Cerebellar cortex (tissue), 1 donor: ENCODE measurements at places on chromosomes 6 and 20.

- DNase-seq, result no peak
These were observed 163.2 kb upstream of the OLIG3 start for GRCh38 chr6:137657351-137657911.

GRCh38 chr6:75791881-75792280 is 42.8 kb downstream of the MYO6 start:
- no peak for DNase-seq

DNA sequence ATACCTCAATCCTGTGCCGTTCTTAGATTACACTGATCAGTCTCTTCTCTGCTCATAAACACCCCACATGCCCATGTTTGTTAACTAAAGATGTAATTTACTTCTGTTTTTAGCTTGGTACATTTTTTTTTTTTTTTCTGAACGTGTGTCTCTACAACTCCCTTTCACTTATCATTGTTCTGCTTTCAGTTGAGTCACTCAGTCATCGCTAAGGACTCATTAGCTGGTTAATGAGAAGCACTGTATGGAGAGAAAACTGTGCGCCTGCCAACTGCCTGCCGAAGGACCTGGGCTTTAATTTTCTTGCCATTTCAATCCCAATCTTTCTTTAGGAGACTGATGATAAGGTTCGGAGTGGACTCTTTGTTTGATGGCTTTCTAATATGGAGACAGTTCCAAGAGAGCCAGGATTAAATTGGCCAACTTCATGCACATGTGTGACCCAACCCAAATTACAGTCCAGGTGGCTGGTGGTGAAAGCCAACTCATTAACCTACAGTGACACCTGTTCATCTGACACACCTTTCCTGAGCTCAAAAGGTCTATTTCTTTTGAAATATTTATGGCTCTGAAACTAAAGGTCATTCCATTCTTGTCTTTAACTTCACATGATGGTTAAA is 334.1 kb downstream of the BCKDHB start:
- peak; percentile 26 for DNase-seq

DNA sequence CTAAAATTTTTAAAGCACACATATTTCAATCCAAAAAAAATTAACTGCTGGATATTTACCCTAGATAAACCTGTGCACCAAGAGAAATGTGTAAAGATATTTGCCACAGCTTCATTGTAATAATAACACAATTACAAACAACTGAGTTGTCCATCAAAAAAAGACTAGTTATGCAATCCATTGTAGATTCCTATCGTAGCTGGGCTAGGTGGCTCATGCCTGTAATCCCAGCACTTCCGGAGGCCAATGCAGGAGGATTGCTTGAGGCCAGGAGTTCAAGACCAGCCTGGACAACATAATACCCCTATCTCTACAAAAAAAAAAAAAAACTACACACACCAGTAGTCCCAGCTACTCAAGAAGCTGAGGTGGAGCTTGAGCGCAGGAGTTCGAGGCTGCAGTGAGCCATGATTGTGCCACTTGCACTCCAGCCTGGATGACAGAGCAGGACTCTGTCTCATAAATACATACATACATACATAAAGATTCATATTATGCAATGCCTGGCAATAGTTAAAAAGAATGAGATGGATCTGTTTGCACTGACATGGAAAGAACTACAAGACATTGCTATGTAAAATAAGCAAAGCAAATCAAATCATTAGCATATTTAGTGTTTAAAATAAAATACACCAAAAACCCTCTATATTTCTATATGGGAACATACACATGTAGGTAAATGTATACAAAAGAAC is 56.5 kb upstream of the CCDC28A start:
- no peak for DNase-seq

DNA sequence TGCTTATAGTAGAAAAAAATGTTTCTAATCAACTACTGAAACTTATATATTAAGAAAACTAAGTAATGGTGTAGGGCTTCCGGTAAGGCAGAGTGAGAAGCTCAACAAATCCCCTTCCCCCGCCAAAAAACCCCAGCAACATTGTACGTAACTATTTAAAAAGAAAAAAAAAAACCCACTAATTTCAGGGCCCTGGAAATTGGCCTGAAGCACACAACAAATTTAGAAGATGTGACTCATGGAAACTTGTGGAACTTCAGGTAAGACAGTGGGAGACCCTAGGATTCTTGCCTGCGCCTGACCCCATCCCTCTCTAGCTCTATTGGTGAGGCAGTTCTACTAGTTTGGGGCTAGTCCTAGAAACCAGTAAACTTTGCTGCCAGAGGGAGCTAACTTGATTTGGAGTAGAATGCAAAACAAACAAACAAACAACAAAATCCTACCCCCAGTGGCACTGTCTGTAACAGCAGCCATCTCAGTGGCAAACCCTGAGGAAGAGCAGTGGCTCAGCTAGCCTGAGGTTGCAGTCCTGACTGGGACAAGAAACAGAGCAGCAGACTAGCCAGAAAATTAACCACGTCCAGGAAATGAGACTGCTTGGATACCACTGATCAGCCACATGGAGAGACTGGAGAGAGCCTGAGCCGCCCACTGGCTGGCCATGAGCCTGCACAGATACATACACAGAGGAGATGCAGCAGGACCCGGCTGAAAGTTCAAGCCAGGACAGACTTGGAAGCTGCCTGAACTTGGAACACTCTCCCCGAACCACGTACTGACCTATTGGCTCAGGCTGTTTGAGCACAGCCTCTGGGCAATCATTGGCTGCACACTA is 135.1 kb downstream of the TBXT start:
- peak; percentile 29 for DNase-seq

DNA sequence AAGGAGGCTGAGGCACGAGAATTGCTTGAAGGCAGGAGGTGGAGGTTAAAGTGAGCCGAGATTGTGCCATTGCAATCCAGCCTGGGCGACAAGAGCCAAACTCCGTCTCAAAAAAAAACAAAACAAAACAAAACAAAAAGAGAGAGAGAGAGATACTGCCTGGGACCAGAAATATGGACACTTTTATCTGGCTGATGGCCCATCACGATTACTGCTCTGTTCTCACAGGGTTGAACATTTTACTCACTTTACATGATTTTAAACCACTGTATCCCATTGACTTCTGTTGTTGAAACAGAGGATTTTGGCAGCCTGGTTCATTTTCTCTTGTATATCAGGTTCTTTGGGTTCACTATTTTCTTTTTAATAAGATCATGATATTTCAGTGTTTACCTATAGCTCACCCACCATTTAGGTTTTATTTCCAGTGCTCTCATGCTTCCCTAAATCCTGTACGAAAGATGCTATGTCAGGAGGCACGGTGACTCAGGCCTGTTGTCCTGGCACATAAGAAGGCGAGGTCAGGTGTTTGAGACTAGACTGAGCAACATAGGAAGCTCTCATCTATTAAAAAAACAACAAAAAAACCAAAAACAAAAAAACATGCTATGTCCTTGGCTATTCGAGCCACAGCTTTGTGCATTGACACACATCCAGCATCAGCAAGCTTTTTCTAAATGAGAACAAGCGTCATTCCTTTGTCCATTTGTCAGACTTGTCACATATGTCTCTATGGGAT is 34.5 kb upstream of the RREB1 start:
- no peak for DNase-seq

GRCh38 chr6:83885984-83886383 is 26.5 kb downstream of the CYB5R4 start:
- DNase-seq, result no peak

- DNase-seq, result no peak
These were observed 15.1 kb upstream of the SIRPG start for GRCh38 chr20:1672728-1673127.

DNA sequence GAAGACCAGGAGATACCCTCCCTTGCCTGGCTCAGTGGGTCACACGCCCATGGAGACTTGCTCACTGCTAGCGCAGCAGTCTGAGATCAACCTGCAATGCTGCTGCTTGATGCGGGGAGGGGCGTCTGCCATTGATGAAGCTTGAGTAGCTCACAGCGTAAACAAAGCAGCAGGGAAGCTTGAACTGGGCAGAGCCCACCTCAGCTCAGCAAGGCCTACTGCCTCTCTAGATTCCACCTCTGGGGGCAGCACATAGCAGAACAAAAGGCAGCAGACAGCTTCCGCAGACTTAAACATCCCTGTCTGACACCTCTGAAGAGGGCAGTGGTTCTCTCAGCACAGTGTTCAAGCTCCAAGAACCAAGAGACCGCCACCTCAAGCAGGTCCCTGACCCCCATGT is 271.3 kb downstream of the ESR1 start:
- no peak for DNase-seq

DNA sequence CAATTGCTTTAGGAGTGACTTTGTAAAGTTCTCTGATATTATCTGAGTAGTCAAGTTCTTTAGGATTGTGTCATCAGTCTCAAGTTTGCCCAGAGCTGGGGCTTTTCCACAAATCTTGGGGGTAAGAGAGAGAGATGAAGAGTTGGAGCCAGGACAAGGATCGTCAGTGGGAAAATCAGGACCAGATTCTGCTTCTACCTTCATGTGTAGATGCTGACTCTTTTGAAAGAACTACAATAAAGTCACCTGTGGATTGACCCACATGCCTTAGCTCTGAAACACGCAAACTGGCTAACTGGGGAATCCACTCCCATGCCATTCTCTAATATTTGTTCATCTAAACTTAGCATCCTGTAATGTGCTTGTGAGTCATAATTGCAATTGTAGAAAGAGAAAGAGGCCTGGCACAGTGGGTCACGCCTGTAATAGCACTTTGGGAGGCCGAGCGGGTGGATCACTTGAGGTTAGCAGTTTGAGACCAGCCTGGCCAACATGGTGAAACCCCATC is 15.6 kb upstream of the BICRAL start:
- DNase-seq, result no peak

- DNase-seq, result no peak
These were observed 70.6 kb downstream of the OLIG3 start for GRCh38 chr6:137423451-137424168.

DNA sequence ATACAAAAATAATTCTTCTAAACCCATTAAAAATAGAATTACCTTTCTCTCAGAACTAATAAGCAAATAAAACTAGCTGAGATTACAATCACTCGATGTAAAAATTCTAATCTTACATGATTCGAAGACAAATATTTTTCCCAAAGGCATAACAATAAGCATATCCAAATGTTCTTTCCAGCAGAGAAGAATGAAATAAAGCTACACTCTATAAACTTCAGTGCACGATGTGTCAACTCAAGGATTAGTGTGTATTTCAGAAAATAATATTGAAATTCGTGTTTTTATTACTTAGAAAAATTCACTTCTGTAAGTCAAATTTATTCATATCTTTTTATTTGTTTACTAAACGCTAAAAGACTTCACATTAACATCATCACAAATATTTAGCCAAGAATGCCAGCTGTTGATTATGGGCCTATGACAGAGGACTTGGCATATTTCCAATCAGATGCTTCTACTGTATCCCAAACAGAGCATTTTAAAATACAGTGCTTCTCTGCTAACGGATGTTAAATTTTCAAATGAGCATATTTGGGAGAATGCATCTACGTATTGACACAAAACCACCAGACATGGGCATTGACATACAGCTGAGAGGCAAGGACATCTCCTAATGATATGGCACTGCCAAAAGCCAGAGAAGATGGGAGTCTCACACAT is 54.7 kb upstream of the PDE7B start:
- DNase-seq, result no peak

- DNase-seq, result no peak
These were observed 99.6 kb upstream of the SLC22A16 start for GRCh38 chr6:110575925-110576463.

DNA sequence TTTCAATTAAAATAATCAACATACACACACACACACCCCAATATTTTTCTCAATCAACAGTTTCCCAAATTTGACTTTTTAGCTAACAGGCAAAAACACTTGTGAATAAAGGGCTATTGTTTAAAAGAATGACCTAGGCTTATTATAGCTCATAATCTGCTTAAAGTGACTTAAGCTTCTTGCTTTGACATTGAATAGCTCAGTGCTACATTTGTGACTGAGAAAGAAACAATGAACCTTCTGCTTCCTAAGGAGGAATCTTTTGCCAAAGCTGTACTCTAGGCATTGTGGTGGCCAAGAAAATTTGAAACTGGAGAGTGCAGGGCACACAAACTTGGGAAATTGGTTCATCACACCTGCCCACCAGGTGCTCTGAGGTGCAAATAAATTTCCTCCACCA is 282.0 kb downstream of the SYNE1 start:
- no peak for DNase-seq

GRCh38 chr6:144171406-144171805 is 21.1 kb downstream of the STX11 start:
- no peak for DNase-seq

GRCh38 chr20:59804347-59804746 is 129.1 kb downstream of the SYCP2 start:
- DNase-seq, result no peak

DNA sequence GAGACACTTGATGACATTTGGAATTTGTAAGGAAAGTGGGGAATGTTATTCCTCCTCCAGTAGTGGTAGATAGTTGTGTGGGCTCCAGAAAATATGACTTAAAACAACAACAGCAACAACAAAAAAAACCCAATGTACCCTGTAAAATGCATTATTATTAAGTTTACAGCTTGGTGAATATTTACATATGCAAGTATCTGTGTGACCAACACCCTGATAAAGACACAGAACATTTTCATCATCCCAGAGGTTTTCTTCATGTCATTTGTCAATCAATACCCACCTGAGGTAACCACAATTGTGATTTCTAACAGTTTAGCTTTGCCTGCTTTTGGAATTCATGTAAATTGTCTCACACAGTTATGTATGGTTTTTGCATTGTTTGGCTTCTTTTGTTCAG is 152.1 kb upstream of the GRIK2 start:
- no peak for DNase-seq

- DNase-seq, result peak; percentile 39
These were observed 39.2 kb downstream of the ZMYND8 start for GRCh38 chr20:47317127-47317895.

DNA sequence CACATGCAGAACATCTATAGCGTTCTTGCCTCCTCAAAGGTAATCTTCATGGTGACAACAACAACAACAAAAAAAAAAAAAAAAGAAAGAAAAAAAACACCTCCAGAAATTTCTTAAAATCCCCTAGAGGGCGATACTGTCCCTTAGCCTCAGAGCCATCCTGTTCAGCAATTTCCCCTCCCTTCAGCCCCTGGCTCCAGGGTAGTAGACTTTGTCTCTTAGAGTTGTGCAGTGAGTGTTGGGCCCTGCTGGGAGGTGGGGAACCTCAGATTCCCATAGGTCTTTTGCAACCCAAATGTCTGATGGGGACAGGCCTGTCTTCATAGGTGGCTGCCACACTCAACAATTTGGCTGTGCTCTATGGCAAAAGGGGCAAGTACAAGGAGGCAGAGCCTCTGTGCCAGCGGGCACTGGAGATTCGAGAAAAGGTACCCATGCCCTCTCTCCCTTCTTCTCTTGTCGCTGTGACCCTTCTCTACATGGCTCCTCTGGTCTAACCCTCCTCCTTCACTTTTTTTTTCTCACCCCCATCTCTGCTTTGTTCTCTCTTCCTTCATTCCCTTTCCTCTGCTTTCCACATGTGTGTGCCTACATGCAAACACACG is 6.0 kb upstream of the PTK7 start:
- peak; percentile 64 for DNase-seq

GRCh38 chr6:113396730-113397129 is 460.4 kb upstream of the MARCKS start:
- no peak for DNase-seq

GRCh38 chr20:21677781-21678180 is 27.7 kb upstream of the PAX1 start:
- DNase-seq, result no peak
